ENCODE measurements at places on chromosomes 7 and 10. TPM values are rescaled to one million over a fixed set of nuclear protein-coding genes. Genes with fewer than 3 reads are reported as not detected.

Gene PNLIPRP3
- total RNA-seq: not detected

Gene TMEM213
- 43.8 TPM for total RNA-seq

Gene MSRB2
- 15.4 TPM for total RNA-seq

Gene SFXN2
- total RNA-seq: 44.4 TPM

Gene EPHA1
- 11.1 TPM for total RNA-seq
